ENCODE measurements at places on chromosomes 6 and 20. TPM values are rescaled to one million over a fixed set of nuclear protein-coding genes. Genes with fewer than 3 reads are reported as not detected.

RNF182 gene
- not detected for total RNA-seq

DNA sequence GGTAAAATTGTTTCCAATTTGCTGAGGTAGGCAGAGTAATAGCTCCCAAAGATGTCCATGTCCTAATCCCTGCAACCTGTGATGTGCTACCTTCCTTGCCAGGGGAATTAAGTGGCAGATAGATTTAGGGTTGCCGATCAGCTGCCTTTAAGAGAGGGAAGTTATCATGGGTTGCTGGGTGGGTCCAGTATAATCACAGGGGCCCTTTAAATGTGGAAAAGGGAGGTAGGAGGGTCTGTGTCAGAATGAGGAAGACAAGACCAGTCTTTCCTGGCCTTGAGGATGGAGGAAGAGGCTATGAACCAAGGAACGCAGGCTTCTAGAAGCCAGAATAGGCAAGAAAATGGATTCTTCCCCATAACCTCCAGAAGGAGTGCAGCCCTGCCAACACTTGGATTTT, 50.7 kb downstream of the CTCFL start:
- H3K4me1 ChIP-seq, result peaks cover 30% of the 10 kb centered on the region
- no peak overlapping the region for H3K27ac ChIP-seq
- H3K4me3 ChIP-seq, result no peak overlapping the region
- DNase-seq, result no peak

GRCh38 chr6:115971785-115972184, 88.9 kb downstream of the FRK start:
- no peak for DNase-seq
- no peak overlapping the region for H3K4me3 ChIP-seq
- H3K27ac ChIP-seq, result no peak overlapping the region

NOX3 gene
- total RNA-seq, result not detected

RAB32 gene
- 22.5 TPM for total RNA-seq

DNA sequence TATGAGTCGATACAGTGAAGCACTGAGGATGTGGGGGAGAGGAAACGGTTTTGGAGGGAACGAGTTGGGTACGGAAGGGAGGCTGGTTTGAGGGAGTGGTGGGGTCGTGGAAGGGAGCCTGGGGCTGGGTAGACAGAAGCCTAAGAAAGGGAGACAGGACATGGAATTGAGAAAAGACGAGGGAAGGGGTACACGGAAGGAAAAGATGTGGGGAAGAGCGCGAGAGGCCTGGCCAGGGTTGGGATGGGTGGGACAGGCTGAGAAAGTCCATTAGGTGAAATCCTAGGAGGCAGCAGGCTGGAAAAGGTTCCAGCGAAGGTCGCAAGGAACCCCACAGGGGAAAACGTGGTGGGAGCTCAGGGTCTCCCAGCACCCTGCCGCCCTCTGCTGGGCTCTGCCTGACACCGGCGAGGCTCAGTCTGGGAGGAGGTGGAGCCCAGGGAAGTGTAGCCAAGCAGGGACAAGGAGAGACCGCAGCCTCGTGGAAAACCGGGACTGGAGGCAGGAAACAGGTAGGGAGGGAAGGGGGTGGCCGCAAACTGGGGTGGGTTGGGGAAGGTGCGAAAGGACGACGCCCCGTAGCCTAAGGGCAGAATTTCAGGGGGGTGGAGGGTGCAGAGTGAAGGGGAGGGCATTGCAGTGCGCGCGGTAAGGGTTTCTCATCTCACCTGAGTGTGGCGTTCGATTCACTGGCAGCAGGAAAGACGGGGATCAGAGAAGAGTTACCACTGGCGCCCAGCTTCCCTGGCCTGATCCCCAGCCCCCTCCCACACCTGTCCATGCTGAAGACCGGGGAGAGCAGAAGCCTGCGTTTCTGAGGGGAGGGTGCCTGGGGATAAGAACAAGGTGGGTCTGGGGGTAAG, 4.3 kb downstream of the GABBR1 start:
- DNase-seq, result peak; percentile 43
- H3K4me1 ChIP-seq, result peaks cover 26% of the 10 kb centered on the region
- peak overlapping the region; percentile 83 for H3K4me3 ChIP-seq
- H3K27me3 ChIP-seq, result no peaks in the 10 kb centered on the region
